Panc1 (cell line): ENCODE measurements at places on chromosomes 1 and 21. TPM values are rescaled to one million over a fixed set of nuclear protein-coding genes. Genes with fewer than 3 reads are reported as not detected.

DNA sequence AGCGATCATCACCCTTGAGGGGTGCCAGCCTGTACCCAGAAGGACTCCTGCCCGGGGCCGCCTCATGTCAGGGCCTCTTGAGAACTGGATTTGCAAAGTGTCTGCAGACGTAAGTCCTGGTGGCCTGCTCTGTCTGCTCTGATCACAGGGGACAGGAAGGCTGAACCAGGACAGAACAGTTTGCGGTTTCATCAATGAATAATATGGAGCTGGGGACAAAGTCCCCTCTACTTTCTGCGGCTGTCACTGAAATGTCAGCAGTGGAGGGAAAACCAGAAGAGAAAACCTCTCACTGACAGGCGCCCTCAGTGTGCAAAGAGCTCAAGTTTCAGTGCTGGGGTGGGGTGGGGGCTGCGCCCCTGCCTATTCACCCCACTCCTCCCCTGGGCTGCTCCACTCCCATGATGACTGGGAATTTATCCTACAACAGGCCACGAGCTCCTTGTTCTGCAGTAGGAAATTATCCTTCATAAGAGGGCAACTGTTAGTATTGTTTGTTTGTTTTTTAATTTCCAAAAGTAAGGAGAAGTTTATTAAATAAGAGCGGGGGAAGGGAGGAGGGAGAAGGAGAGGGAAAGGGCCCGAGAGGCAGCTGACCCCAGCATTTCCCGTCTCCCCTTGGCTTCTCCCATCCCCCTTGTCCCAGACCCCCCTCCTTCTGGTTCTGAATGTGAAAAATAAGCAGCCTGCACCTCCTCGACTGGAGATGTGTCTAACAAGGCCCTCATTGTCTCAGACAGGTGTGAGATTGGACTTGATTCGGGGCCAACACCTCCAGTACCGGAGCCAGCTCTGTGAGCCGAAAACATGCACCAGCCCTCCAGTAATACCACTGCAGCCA, 149.2 kb downstream of the CLIC6 start:
- no peaks in the 10 kb centered on the region for H3K4me1 ChIP-seq
- DNase-seq = no peak
- no peak overlapping the region for H3K27ac ChIP-seq
- no peaks in the 10 kb centered on the region for H3K27me3 ChIP-seq

GRCh38 chr1:24311234-24311633, 7.9 kb upstream of the GRHL3 start:
- H3K27ac ChIP-seq = peak overlapping the region; percentile 25; the same call in 1 of the 2 replicates
- H3K27me3 ChIP-seq = no peaks in the 10 kb centered on the region
- no peaks in the 10 kb centered on the region for H3K36me3 ChIP-seq
- no peak overlapping the region for H3K4me3 ChIP-seq
- no peak for DNase-seq

- no peak overlapping the region for H3K27ac ChIP-seq
- no peaks in the 10 kb centered on the region for H3K27me3 ChIP-seq
- no peak for DNase-seq
- peaks cover 3% of the 10 kb centered on the region; the same call in 1 of the 2 replicates for H3K4me1 ChIP-seq
- no peak overlapping the region for H3K4me3 ChIP-seq
These were observed 1.2 kb upstream of the CDA start for GRCh38 chr1:20587661-20588053.

Gene LCE6A
- not detected for total RNA-seq
